Esophagus squamous epithelium (tissue), 5 donors: ENCODE measurements at places on chromosomes 13 and 19.

DNA sequence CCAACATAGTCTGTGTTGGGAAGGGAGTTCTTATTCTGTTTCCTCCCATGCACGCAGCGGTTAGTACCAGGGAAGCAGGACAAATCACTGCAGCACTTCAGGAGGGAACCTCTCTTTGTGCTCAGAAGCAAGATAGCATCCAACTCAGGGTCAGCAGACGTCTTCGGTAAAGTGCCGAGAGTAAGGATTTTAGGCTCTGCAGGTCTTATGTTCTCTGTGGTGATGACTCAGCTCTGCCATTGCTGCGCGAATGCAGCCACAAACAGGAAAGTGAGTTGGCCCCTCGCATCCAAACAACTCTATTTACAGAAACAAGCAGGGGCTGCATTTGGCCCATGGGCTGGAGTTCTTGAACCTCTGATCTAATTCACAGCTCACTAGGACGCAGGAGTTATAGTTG, 122.1 kb upstream of the SPATA13 start:
- no peak for DNase-seq

DNA sequence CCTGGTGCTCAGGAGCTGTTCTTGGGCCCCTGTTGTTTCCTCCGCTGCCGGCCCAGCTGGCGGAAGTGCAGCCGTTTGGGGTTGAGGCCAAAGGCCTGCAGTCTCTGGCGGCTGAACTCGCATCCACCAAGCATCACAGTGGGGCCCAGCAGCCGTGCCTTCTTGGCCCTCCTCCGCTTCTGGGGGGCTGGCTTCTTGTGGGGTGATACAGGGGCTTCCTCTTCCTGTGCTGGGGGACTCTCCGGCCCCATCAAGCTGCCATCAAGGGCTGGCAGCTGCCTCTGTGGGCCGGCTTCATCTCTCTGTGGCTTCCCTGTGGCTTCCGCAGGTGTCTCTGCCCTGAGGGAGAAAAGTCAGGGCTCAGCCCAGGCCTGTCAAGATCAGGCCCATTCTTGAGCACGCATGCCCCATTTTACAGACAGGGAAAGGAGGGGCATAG, 10.3 kb downstream of the ATG4D start:
- DNase-seq: no peak

DNA sequence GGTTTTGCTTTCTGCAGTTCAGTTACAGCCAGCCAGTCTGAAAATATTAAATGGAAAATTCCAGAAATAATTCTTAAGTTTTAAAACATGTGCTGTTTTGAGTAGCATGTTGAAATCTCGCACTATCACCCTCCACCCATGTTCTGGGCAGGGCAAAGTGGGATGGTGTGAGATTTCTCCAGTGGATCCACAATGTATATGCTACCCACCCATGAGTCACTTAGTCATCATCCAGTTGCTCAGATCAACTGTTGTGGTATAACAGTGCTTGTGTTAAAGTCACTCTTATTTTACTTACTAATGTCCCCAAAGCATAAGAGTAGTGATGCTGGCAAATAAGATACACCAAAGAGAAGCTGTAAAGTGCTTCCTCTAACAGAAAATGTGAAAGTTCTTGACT, 56.4 kb downstream of the CYSLTR2 start:
- no peak for DNase-seq

DNA sequence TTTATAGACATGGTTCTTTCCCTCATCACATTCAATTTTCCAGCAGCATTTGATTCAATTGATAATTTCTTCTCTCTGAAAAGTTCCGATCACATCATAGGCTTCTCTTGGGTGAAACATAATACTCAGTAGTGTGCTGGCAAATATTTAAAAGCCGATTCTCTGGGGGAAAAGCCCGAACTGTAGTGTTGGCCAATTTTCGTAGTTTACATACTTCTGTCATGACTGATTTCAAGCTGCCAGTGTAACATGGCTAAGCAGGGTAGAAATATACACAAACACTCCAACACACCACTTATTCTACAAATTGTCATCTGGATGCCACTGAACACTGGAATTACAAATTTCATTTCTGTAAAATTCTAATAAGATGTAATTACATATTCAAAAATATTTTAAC, 56.1 kb upstream of the FREM2 start:
- DNase-seq: no peak

- no peak for DNase-seq
These were observed 361.5 kb downstream of the OXGR1 start for GRCh38 chr13:96632536-96633320.

DNA sequence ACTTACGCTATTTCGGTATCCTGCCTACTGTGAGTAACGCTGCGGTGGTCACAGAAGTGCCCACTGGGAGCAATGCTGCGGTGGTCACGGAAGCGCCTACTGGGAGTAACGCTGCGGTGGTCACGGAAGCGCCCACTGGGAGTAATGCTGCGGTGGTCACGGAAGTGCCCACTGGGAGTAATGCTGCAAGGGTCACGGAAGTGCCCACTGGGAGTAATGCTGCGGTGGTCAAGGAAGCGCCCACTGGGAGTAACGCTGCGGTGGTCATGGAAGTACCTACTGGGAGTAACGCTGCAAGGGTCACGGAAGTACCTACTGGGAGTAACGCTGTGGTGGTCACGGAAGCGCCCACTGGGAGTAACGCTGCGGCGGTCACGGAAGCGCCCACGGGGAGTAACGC, 52.1 kb upstream of the SOX1 start:
- DNase-seq: no peak

DNA sequence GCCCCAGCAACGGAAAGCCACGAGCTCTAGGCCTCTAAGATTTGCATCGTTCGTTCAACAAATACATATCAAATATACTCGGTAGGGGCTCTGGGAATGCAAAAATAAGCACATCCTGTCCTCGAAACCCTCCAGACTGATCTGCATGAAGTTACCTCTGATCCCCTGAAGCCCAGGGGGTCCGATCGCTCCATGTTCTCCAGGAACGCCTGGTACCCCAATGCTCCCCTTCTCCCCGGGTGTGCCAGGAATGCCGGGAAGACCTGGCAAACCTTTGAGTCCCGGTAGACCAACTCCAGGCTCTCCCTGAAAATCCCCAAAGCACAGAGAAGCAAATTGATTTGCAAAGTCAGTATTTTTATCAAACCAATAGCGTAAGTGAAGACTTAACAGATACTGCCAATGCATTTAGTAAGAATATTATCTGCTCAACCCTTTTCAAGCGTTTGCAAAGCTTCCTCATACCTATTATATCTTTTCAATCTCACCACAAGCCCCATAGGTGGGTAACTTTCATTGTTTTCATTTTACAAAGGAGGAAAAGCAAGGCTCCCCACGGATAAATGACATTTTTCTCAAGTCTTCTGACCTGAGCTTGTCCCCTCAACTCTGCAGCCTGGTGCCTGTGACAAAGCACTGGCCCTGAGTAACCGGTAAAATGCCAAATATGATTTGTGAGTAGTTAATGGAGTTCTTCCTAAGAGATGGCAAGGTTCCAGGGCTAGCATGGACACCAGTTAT, 127.7 kb downstream of the COL4A1 start:
- DNase-seq: no peak

DNA sequence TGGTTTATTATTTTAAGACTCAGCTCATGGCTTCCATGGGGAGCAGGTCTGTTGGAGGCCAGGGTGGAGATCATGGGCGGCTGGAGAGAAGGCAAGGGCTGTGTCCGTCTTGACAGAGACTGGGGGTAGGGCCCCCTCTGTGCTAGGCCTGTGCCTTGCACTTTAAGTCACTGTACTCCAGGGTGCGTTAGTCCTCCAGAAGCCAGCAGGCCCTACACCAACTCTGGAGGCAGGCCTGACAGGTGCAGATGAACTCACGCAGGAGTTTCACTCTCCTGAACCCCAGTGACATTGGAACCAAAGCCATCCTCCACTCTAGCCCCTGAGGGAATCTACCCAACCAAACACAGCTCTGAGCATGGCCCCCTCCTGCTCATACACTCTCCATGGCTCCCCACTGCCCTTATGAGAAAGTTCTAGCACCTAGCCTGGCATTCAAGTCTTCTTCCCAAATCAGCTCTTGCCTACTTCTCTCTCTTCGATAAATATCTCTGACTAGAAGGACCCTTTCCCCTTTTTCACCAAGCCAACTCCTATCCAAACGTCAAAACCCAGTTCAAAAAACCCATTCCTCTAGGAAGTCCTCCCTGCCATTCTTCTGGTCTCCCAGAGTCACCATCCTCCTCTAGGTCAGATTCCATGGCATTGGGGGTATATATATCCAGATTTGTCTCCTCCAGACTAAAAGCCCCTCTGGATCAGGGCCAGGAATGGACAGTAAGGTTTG, 15.1 kb downstream of the MEF2B start:
- no peak for DNase-seq

GRCh38 chr13:114144606-114145244, 12.3 kb upstream of the RASA3 start:
- DNase-seq: no peak

DNA sequence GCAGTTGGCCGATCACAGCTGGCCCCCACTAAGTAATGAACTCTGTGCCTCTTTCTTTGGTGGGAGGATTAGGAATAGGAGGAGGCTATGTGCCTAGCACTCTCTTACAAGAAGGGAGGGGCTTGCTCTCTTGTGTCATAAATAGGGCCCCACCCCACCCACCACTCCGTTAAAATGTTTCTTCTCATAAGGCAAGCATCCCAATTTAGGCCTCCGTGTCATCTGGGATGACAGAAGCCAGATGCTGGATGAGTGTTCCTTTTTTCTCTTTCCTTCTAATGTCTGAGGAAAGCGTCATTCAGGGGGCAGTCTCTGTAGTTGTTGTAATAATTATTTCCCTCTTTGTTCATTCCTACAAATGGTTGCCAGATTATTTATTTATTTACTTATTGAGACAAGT, at the start of gene LIPE:
LIPE (minus strand) TSS at position 76 of the 400 bp plus-strand sequence. CDS start 239 bp downstream, outside the sequence.
- DNase-seq: no peak

DNA sequence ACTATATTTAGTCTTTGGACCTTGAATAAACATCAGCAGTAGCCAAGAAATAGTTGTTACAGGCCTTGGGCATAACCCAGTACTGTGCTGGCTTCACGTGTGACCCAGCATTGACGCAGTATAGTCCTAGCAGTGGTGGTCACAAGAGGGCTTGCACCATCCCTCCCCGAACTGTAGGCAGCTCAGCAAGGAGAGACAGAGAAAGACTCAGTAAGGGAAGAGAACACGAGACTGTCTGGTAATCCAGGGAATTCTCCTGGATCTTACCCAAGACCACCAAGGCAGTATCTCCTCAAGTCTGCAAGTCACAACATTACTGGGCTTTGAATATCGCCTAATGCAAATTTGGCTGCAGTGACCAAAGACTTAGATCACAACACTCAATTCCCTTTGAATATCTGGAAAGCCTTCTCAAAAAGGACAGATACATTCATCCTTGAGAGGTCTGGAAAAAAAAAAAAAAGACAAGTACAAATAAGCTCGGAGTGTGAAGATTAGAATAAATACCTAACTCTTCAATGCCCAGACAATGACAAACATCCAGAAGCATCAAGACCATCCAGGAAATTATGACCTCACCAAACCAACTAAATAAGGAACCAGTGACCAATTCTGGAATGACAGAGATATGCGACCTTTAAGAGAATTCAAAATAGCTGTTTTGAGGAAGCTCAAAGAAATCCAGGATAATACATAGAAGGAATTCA, 39.7 kb downstream of the CAB39L start:
- no peak for DNase-seq

- DNase-seq: no peak
These were observed 11.4 kb downstream of the MBNL2 start for GRCh38 chr13:97233499-97233898.

- no peak for DNase-seq
These were observed 46.8 kb downstream of the FAM124A start for GRCh38 chr13:51269039-51269438.

DNA sequence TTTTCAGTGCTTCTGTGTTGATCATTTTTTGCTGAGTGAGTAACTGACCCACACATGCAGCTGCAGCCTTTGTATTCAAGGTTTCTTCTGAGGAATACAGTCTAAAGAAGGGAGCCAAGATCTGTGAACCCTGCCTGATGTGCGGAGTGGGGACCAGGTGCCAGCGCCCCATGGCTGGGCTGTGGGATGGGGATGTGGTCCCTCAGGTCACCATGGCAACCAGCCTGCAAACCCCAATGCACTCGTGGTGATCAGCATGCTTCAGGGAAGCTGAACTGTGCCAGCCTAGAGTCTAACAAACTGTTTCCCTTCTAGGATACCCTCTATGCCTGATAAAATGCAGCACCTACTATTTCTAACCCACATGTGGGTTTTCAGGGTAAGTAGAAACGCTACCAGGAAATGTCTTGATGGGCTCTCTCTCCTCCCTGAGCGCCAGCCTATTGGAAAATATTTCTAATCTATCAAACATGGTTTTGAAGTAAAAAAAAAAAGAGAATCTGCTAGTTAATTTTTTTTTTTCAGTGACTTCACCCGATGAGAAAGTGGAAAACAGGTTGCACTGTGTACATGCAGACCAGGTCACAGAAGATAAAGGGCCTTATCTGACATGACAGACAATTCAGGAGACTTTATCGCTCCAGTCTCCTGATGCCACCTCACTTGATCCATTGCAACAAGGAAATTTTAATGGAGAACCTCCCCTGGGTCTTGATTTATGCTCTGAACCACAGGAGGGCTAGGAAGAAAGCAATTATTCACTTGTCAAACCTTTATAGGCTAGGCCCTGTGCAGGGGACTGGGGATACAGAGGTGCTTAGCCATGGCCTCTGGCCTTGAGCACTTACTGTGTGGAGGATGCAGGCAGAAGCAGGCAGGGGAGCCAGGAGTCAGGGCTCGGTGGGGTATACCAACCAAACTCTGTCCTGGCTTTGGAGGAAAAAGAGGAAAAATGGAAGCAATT, 51.1 kb downstream of the RASL11A start:
- no peak for DNase-seq

DNA sequence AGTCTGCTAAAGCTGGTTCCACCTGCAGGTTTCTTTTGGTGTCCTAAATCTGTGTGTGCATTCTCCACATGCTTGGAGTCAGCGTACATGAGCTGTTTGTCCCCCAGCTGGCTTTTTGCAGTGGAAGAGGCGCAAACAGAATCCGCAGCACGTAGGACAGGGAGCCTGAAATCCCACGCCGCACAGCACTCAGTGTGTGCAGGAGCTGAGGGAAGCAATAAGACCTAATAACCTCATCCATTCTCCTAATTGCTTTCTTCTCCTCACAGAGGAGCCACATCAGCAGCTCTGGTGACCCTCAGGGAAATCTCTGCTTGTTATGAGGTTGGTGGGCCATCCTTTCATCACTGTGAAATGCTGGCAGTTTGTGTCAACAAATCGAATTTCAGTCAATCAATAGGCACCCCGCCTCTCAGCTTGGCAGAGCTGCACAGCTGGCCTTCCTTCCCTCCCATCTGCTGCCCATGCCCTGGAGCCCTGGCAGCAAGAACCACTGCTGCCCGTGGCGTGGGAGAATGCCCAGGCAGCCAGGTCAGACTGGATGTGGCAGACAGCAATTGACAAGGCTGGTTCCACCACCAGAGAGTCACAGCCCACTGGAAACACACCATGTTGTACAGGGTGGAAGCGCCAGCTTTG, 136.7 kb downstream of the ZDHHC20 start:
- no peak for DNase-seq
